ENCODE measurements at places on chromosomes 7 and 10.

DNA sequence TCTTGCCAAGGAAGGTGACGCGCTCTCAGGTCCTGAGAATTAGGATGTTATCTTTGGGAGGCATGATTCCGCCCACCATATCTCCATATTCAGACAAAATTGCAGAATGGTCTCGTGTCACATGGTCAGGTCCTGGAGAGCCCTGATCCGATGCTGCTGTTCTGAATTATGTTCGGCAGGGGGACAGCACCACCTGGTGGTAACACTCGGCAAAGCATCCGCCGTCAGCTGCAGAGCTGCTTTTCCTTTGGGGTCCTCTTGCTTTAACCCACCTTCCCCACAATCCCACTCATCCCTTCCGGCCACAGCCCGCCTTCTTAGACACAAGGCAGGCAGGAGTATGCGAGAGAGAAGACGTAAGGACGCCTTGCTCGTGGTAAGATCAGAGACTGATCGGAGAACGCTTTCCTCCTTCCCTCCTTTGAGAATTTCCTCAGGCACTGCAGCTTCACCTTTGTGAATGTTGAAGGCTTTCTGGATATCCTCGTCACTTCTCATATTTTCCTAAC is 327.8 kb upstream of the C7orf33 start:
- DNase-seq, result peak; percentile 25

- no peak for DNase-seq
Measured at GRCh38 chr7:22896917-22897316, 74.3 kb upstream of the TOMM7 start.

DNA sequence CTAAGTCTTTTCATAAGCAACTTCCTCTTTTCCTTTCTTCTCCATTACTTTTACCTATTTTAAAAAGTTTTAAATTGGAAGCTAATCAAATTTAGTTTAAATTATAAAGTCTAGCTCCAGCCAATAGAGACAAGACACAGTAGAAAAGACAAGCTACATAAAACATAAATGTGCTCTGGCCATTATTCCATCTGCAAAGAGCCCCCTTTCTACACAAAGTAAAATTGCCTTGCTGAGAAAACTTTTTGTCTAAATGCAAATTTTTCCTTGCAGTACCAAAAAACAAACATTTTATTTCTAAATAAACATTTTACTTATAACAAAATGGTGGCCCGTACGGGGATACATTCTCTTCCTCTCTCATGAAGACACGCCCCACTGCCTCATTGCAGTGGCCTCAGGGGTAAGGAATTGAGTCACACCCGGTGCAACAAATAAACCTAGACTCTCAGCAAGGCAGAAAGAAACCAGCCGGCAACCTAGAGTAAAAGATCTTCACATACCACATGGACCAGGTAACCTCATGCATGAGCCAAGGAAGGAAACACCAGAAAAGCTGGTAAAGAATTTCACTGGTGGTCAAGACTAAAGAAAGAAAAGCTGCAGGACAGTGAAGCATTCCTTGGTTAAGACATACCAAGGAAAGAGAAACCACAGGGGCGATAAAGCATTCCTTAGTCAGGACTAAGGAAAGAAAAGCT is 71.6 kb upstream of the ZNF746 start:
- no peak for DNase-seq

DNA sequence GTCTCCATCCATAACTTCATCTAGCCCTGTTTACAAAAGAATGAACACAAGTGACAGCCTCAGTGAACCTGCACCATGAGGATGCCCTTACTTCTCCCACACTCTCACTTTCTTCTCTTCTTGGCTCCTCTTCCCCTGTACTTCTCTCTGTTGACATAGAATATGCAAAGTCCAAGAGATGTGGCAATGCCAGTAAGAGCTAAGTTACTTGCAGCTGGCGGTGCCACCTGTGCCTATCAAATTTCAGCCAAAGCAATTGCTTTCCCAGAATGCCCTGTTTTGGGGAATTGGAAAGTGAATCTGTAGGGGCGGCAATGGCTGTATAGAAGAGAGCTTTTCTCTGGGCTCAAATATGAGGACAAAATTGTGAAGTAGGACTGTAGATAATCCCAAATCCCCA is 557.8 kb downstream of the AUTS2 start:
- DNase-seq, result no peak

- DNase-seq, result no peak
Measured at GRCh38 chr10:67599597-67599996, 96.4 kb downstream of the CTNNA3 start.

GRCh38 chr10:43186150-43186549 is 47.9 kb downstream of the CSGALNACT2 start:
- DNase-seq, result no peak

DNA sequence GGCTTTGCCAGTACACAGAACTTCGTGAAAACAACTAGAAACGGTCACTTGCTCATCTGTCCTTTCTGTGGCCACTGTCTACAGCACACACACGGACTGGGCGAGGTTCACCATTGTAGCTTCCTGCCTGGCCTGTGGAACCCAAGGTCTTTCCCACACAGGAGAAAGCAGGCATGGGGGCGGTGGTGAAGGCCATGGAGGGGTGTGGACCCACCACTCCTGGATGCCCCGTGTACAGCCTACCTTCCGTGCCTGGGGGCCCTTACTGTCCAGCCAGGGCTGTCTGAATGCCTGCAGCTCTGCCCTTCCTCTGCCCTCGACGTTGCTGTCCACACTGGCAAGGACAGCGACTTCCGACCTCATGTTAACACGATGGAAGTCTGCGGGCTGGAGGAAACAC is 108.8 kb downstream of the PRPF18 start:
- DNase-seq, result no peak

DNA sequence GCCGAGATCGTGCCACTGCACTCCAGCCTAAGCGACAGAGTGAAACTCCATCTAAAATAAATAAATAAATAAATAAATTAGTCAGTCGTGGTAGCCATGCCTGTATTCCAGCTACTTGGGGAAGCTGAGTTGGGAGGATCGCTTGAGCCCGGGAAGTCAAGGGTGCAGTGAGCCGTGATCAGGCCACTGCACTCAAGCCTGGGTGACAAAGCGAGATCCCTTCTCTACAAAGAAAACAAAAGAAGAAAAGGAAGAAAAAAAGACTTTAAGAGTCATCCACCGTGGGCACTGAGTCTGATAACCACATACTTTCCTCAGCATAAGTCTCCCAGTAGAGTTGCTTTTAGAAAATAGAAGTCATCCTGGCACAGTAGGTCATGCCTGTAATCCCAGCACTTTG is 2.6 kb downstream of the TMEM254 start:
- DNase-seq, result no peak

DNA sequence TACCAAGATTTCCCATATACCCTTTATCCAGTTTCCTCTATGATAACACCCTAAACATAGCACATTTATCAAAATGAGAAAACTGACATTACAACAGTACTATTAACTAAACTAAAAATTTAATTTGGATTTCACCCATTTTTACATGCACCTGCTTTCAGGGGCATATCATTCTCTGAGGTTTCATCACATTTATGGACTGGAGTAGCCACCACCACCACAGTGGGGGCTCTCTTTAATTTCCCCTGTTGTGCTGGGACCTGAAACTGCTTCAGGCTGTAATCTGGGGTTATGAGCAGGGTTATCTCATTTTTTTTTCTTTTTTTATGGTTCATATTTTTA is 637.9 kb upstream of the DPP6 start:
- DNase-seq, result no peak

- DNase-seq, result no peak
Measured at GRCh38 chr10:69655868-69656555, 26.0 kb downstream of the FAM241B start.

DNA sequence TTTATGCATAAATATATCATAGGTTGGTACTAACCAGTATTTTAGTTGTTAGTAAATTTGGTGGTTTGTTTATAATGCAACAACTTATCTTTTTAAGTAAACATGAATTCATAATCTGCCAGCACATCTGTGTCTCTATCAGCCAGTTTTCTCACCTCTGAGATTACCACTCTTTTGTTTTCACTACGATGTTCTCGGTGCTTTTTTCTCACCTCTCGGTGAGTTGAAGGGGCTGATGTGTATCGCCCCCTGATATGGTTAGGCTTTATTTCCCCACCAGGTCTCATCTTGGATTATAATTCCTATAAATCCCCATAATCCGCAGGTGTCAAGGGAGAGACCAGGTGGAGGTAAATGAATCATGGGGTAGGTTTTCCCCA is 114.1 kb downstream of the CAMK1D start:
- DNase-seq, result no peak

DNA sequence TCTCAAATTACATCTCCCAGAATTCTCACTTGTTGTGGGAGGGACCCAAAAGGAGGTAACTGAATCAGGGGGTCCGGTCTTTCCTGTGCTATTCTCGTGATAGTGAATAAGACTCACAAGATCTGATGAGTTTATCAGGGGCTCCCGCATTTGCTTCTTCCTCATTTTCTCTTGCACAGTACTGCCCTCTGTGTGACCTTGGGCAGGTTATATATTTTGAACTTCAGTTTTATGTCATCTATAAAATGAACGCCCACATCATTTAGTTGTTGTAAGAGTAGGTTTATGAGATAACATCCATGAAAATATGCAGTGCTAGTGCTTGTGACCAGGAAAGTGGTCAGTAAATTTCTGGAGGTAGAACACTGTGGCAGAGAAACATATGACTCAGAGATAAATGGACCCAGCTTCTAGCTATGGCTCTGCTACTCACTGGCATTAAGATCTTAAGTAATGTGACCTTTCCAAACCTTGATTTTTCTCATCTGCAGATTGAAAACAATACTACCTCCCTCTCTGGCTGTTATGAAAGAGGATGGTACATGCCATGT is 44.3 kb downstream of the SCRN1 start:
- no peak for DNase-seq
